ENCODE measurements at places on chromosomes 5 and 9.
A peak's percentile ranks its signal among the peaks of the same experiment; 100 is the strongest.

DNA sequence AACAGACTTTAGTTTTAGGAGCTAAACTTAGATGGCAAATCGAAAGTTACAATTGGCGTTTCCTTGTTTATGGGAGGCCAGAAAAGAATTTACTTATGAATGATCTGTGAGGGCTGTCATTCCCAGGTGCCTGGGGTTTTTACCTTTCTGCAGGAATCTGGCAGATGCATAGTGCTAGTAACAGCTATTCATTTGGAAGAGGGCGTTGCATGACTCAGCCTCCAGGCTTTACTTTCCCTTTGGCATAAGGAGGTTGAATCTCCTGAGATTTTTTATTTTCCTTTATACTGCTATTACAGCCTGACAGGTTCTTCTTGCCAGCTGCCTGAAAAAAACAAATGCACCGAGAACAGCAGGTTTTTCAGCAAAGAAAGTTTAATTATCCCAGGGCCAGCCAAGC lies 30.0 kb downstream of the CARD6 start:
- DNase-seq: no peak

DNA sequence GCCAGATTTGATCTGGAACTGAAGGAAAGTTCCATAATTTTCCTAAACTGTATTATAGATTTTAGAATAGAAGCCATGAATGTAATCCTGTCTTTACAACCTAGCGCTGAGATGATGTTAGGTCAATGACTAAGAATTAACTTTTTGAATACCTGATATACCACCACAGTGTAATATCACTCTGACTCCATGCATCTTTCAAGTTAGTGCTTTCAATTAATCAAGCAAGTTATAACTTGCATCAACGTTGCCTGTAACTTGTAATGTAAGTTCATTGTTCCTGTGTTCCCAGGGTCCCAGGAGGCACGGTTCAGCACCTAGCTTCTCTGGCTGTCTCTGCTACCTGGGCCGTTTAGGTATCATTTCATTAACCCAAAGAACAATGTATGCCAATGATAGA lies 139.3 kb downstream of the CSNK1G3 start:
- no peak for DNase-seq

- peak; percentile 5 for DNase-seq
These were observed 193.2 kb downstream of the GADD45G start for GRCh38 chr9:89797937-89798455.

DNA sequence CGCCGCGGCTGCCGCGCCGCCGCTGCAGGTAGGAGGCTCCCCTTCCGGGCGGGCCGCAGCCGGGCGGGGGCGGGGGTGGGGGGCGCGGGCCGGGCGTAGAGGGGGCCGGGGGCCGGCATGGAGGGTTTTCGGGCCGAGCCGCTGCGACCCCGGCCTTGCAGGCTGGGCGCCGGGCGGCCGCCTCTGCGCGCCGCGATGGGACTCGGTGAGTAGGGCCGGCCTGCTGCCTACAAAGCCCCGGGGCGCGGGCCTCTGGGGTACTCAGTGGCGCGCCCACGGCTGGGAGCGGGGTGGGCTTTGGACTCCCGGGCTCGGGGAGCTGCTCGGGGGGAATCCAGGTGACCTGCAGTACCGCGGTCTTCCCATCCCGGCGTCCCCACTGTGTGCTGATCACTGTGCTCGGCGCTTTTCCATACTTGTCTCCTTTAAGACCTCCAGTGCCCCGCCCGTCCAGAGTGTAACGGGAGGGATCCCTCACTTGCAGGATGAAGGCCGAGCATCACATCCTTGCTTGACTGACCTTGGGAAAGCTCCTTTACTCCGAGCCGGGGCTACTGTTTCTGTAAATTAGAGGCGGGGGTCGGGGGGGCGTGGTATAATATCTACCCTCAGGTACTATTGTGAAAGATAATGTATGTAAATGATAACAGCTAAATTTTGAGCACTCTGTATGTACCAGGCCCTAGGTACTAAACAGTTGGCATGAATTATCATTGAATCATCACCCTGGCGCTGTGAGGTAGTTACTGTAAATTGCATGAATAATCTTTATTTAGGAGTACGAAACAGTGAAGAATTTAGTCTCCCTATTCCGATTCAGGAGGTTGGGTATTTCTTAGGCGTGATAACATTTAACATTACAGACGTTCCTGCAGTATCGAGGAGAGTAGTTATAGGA lies 672 bp downstream of the MSANTD3 start:
- peak; percentile 56 for DNase-seq

- no peak for DNase-seq
These were observed 98.3 kb downstream of the NFIB start for GRCh38 chr9:14215614-14216013.

- peak; percentile 45 for DNase-seq
These were observed 99.9 kb downstream of the KLF4 start for GRCh38 chr9:107389617-107390071.

DNA sequence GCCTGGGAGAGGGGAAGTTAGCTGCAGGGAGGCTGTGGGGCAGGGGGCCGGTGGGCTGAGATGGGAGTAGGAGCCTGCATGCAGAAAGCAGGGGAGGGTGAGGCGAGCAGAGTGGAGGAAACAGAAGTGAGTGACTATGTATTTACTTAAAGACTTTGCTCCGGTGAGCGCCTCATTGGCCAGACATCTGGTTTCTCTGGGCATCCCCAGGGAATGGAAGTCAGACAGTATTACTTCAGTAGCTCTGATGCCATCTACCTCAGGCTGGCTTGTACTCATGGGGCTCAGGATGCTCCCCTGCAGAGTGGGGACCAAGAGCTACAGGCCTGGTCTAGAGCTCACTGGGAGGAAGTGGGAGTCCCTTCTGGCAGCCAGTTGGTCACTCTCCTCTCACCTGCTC lies 78.2 kb upstream of the ARAP3 start:
- DNase-seq: no peak

- no peak for DNase-seq
These were observed 112.5 kb upstream of the EMB start for GRCh38 chr5:50553560-50553984.

DNA sequence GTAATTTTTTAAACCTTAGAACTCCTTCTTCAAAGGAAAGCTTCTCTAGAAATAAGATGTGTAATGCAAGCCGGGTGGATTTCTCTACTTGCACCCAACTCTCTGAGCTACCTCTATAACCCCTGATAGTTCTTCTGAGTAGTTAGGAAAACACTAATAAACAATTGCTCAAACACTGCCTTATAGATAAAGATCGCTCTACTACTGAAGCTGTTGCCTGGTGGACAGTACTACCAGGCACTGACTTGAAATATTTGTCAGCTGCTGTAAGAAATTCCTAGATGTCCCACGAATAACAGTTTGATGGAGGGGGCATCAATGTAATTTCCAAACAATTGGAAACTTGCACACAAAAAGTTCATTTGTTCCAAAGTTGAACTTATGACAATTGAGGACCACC lies 42.0 kb downstream of the NR3C1 start:
- DNase-seq: no peak

GRCh38 chr5:160356550-160357347 lies 13.7 kb downstream of the C1QTNF2 start:
- no peak for DNase-seq

- no peak for DNase-seq
These were observed 18.3 kb upstream of the TNFSF15 start for GRCh38 chr9:114824110-114824509.

DNA sequence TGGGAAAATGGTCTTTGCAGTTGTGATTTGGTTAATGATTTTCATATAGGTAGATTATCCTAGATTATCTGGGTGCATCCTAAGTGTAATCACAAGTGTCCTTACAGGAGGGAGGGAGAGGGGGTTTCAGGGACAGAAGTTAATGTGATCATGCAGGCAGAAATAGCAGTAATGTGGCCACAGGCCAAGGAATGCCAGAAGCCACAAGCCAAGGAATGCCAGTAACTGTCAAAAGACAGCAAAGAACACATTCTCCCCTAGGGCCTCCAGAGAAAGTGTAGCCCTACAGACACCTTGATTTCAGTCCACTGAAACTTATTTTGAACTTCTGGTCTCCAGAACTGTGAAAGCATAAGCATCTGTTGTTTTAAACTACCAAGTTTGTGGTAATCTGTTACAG lies 2074.5 kb downstream of the MAT2B start:
- no peak for DNase-seq

GRCh38 chr9:4034404-4034803 lies 265.5 kb downstream of the GLIS3 start:
- no peak for DNase-seq

GRCh38 chr9:101925498-101925897 lies 187.1 kb upstream of the GRIN3A start:
- DNase-seq: no peak

DNA sequence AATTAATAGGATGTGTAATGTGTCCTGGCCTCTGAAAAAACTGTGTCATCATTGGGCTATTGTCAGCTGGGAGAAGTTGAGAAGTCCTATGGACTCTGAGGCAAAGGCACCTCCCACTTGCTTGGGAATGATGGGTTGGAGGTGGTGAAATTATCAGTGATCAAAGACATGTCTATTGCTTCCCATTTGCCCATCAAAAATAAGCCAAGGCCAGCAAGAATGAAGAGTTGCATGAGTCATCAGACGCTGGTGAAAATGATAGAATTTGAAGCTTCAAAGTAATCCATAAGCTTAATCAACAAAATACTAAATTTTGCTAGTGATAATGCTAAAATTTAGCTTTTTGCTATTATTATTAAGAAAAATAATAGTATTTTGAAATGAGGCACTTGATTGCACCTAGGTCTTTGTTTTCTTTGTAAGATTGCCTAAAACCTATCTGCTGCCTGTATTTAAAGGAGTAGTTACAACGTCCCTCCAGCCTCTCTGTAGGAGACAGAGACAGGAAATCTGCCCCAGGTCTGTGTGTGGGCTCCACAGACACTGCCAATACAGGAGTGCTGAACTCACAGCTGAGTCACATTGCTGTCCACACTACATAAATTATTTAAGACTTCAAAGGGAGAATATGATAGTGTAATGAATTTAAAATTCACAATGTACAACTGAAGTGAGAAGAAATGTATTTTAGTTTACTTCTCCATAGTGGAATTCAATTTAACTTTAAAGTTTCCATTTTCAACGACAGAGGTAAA lies 48.4 kb upstream of the APC start:
- no peak for DNase-seq

DNA sequence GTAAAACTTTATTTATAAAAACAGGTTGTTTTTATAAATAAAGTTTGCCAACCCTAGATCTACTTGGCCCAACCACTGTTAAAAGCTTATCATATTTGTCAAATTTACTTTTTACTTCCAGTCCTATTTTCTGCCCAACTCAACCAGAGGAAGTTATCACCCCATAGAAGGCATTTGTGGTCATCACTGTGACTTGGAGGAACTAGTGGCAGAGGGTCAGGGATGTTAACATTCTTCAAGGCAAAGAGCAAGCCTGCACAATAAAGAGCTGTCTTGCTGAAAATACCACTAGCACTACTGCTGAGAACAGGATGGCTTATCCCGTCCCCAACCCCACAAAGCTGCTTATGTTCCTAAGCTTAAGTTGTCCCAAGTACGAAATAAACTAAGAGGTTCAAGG lies 22.3 kb downstream of the TTC33 start:
- DNase-seq: no peak

DNA sequence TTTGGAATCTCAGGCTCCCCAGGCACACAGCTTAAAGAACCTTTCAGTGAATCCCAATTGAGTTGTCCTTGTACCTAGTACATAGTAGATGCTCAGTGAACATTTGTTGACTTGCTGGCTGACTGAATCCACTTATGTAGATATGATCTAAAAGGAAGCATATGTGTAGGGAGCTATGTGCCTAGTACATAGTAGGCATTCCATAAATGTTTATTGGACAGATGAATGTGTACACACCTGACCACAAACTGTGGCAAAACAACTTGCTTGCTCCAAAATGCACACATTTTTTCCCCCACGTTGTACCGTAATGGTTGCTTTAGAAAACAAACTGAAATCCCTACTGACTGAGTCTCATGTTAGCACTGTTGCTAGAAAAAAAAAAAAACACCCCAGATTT lies 80.2 kb upstream of the IL12B start:
- DNase-seq: no peak

GRCh38 chr5:63306909-63307308 lies 655.3 kb downstream of the HTR1A start:
- no peak for DNase-seq

DNA sequence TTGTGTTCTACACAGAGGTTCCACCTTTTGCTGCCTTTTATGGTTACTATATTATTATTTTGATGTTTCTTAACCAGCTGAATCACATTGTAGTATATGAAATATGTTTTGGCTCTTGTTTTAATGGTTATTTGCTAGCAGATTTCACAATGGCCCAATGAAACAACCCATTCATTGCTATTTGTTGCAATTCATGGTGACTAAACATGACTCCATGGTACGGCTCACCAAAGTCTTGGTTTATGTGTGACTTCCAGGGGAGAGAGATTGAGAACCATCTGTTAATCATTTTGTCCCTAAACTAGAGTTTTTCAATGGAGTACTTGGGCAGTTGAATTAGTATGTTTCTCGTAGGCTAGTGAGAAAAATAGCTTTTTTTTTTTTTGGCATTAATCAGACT lies 108.4 kb downstream of the GHR start:
- DNase-seq: no peak

DNA sequence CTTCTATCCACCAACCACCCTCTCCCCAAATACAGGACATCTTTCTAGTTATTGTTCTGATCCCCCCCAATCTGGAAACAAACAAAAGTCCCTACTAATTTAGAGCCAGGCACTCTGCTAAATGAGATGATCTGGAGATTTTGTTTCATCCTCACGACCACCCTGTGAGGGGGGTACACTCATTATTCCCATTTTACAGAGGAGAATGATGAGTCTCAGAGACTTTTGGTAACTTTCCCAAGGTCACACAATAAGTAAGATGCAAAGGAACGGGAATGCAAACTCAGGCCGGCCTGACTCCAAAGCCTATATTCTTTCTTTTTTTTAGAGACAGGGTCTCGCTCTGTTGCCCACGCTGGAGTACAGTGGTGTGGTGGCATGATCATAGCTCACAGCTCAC lies 9.4 kb downstream of the PDGFRB start:
- no peak for DNase-seq

DNA sequence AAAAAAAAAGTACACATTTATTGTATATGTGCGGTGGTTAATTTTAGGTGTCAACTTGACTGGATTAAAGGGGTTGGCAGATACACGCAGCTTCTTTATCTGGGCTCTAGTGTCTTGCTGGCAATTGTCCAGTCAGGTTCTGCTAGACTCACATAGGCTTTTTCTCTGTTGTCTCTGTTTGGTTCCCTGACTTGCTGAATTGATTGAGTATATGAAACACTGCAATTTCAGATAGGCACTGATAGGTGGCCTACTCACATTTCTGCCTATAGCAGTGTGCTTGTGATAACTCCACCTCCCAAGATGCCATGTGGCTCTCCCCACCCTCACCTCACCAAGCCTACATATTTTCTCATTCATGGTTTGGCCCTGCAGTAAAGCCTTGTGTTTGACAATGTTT lies 52.5 kb downstream of the AOPEP start:
- no peak for DNase-seq

Measured in ovary (tissue), 10 donors.